Upper lobe of right lung (tissue), 1 donor: ENCODE measurements at places on chromosomes 1 and 21. TPM values are rescaled to one million over a fixed set of nuclear protein-coding genes. Genes with fewer than 3 reads are reported as not detected.

The SPRR4 gene
- not detected for total RNA-seq

The SLC9C2 gene
- 0.26 TPM for total RNA-seq

The LRRC8D gene
- total RNA-seq, result 17.0 TPM

The CORT gene
- total RNA-seq, result not detected

The SLAMF8 gene
- total RNA-seq, result 34.6 TPM

The ENTREP3 gene
- total RNA-seq, result 27.8 TPM

The IFI44 gene
- total RNA-seq, result 63.2 TPM

The OR6K3 gene
- 2.3 TPM for total RNA-seq

The LYPD8 gene
- not detected for total RNA-seq

The SPRR5 gene
- not detected for total RNA-seq

The ERG gene
- total RNA-seq, result 36.7 TPM

The SLC25A33 gene
- total RNA-seq, result 4.9 TPM

The RASSF5 gene
- total RNA-seq, result 37.6 TPM

The OR10J1 gene
- not detected for total RNA-seq

The C1orf94 gene
- not detected for total RNA-seq

The APCS gene
- not detected for total RNA-seq

The TTF2 gene
- total RNA-seq, result 14.8 TPM

The MNDA gene
- total RNA-seq, result 45.5 TPM

The SCMH1 gene
- 37.2 TPM for total RNA-seq

The SPRR2G gene
- not detected for total RNA-seq

The NBPF3 gene
- total RNA-seq, result 6.7 TPM

The S100A16 gene
- 69.6 TPM for total RNA-seq

The DISP3 gene
- not detected for total RNA-seq

The SERINC2 gene
- total RNA-seq, result 40.6 TPM

The FCRL3 gene
- total RNA-seq, result 0.67 TPM

The CACNA1S gene
- total RNA-seq, result 0.55 TPM

The NUF2 gene
- 0.64 TPM for total RNA-seq

The VASH2 gene
- 1.9 TPM for total RNA-seq

The LINGO4 gene
- 0.29 TPM for total RNA-seq

The DCAF8 gene
- 130 TPM for total RNA-seq

The MCOLN3 gene
- 14.0 TPM for total RNA-seq

The GUCA2B gene
- not detected for total RNA-seq

The MYBPH gene
- not detected for total RNA-seq

The S100A2 gene
- 5.6 TPM for total RNA-seq

The KRTAP19-3 gene
- total RNA-seq, result not detected

The LCE3B gene
- not detected for total RNA-seq

The SFN gene
- 83.8 TPM for total RNA-seq

The CASZ1 gene
- 63.6 TPM for total RNA-seq

The LCE6A gene
- total RNA-seq, result not detected

The TNFRSF9 gene
- total RNA-seq, result 0.49 TPM

The TRIM17 gene
- 2.6 TPM for total RNA-seq

The CPLANE2 gene
- 11.7 TPM for total RNA-seq

The SPRR2E gene
- total RNA-seq, result not detected

The RAB42 gene
- total RNA-seq, result 5.5 TPM
